ENCODE measurements at places on chromosomes 7 and 10.

GRCh38 chr7:66666313-66666952 lies 37.8 kb downstream of the KCTD7 start:
- DNase-seq: no peak

GRCh38 chr10:106224676-106225075 lies 939.8 kb downstream of the SORCS1 start:
- no peak for DNase-seq

DNA sequence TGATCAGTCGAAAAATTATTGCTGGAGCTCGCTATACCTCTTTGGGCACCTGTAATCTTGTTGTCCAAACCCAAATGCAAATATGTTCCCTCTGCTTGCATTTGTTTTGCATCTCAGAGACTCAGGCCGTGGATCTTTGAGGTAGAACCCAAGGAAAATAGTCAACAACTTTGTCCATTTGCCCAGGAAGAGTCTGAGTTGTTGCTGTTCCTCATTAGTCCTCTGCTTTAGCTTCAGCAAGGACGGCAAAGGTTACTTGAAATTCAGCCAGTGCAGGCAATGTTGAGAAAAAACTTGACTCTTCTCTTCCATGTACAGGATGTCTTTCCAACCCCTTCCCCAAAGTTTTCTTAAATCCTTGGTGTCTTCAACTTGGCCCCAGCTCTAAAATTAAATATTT lies 45.8 kb downstream of the PDK4 start:
- no peak for DNase-seq

DNA sequence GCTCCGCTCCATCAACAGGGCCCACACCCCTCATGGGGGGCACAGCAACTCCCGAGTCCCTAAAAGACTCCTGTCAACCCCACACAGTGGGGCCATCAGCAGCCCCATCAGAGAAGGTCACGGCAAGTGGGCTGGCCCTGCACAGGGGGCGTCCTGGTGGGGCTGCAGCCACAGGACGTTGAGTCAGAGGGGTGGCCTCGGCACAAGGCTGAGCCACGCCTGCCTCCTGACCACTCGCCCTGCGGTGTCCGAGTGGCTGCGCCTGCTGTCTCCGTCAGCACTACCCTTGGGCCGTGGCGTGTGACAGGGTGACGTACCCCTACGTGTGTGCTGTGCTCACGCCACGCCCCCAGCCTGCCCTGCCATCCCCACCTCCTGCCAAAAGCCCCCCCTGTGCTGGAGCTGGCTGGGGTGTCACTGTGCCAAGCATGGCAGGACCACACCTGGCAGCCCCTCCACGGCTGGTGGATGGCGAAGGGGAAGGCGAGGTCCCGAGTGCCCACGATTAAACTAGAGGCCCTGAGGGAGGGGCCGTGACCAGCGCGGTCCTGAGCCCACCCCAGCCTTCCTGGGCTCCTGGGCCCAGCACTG lies 26.0 kb upstream of the NKX6-2 start:
- no peak for DNase-seq

DNA sequence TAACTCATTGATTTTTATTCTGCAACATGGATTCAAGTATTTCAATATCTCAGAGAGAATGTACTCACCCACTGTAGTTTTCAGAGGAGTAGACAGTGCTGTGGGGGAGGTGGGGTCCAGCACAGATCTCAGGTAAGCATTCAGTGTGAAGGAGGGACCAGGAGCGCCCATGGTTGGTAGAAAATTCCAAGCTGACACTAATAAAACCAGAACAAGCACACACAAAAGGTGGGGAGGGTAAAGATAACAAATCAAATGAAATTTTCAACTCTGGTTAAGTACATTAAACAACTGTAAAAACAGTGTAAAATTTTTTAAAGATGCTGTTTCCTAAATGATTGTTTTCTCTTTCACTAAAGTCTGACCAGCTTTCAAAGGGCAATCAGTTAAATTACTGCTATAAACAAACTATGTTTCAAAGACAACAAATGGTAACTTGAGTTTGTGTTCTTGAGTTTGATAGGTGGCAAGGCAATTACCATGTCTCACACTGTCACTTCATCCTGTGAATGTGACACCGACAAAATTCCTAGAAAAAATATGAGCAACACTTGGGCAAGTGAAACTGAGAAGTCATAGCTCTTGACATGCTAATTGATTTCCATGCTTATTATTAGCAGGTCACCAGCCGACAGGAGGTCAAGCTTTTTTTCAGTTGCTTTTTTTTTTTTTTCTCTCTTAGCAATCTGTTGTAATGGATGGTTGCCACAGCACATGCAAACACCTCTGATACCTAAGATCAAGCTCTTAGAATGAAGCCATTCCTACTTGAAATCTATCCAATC lies 205.8 kb upstream of the SLC26A5 start:
- no peak for DNase-seq

GRCh38 chr10:76306856-76307255 lies 875.4 kb downstream of the LRMDA start:
- DNase-seq: no peak

- no peak for DNase-seq
Observed at GRCh38 chr7:8500286-8500685, 66.9 kb downstream of the NXPH1 start.

- DNase-seq: no peak
Observed at GRCh38 chr7:20198260-20198659, 18.9 kb downstream of the MACC1 start.

- DNase-seq: no peak
Observed at GRCh38 chr10:69503896-69504265, 52.6 kb downstream of the TSPAN15 start.

GRCh38 chr7:38223306-38223705 lies 45.3 kb downstream of the STARD3NL start:
- no peak for DNase-seq

DNA sequence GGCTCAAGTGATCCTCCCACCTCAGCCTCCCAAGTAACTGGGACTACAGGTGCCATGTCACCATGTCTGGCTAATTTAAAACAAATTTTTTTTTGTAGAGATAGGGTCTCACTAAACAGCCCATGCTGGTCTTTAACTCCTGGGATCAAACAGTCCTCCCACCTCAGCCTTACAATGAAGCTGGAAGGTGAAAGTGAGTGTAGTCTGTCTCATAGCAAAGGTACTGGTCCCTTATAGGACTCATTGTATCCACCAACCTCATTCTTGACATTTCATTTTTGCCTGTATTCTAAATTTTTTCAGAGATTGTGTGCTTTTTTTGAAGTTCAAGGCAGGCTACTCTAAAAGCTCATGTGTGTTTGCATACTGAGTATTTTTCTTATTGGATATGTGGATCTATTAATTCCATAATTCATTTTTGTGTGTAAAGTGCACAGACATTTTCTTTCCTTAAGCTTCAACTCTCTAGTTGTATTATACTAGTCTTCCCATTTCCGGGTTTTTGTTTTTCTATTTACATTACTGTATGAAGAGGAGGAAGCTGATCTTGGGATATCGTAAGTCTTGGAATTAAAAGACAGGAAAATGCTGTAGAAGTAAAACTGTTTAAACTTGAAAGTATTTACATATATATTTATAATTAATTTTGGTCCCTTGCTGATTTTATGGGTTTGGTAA lies 13.3 kb downstream of the KMT2E start:
- no peak for DNase-seq

DNA sequence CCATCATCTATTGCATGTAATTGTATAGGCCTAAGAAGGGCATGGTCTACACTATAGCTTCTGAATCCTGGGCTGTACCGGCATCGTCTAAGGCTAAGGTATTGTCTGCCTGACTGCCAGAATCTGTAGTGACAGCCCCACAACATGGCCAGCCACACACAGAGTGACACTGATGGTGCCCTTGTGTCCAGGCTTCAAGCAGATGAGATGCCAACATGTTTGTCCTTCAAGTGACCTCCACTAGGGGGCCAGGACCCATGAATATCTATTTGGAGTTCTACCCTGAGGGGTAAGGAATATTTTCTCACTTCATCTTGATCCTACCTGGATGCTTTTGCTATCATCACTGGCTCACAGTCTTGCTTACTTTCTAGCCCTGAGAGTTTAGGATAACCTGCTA lies 1.5 kb downstream of the CYP3A7 start:
- DNase-seq: no peak

GRCh38 chr7:29505931-29506330 lies 57.7 kb upstream of the PRR15 start:
- no peak for DNase-seq

GRCh38 chr10:49486009-49486408 lies 52.9 kb downstream of the ERCC6 start:
- DNase-seq: no peak

- no peak for DNase-seq
Observed at GRCh38 chr7:28615091-28615490, 202.8 kb downstream of the CREB5 start.
